ENCODE measurements at places on chromosomes 7 and 10.

DNA sequence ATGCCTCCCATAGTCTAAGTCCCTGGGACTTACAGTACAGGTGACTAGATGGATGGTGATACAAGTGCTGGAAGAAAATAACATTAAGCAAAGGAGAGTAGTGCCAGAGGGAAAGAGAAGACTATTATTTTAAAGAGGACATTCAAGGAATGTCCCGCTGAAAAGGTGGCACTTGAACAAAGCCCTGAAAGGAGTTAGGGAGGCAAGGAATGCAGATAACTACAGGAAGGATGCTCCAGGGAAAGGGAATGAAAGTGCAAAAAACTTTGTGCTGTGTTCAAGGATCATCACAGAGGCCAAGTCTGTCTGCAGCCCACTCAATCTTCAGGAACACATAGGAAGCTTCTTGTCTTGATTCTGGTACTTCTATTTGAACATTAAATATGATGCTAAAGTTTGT is 14.9 kb downstream of the ANKMY2 start:
- H3K4me1 ChIP-seq: peaks cover 5% of the 10 kb centered on the region
- no peak for DNase-seq
- peaks cover 9% of the 10 kb centered on the region for H3K36me3 ChIP-seq
- no peaks in the 10 kb centered on the region for H3K27me3 ChIP-seq

DNA sequence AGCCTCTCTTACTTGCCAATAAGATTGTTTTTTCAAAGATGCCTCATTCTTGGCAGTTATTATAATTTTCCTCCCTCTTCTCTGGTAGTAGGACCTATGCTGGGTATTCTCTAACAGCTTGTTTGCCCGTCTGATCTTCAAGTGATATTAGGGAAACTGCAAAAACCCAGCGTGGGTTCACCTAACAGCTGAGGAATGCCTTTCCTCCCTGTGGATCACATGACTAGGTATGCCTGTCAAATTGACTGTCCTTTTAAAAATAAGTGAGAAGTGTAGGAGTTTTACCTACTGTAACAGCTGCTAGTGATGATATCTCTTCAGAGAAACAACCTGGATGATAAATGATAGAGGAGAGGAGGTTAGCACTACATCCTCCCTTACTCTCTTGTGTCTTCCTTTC is 22.0 kb downstream of the HECTD2 start:
- H3K27me3 ChIP-seq: no peaks in the 10 kb centered on the region
- H3K4me1 ChIP-seq: no peaks in the 10 kb centered on the region
- no peak overlapping the region for H3K4me3 ChIP-seq
- no peak for DNase-seq
- H3K27ac ChIP-seq: no peak overlapping the region
- H3K36me3 ChIP-seq: peaks cover 4% of the 10 kb centered on the region

DNA sequence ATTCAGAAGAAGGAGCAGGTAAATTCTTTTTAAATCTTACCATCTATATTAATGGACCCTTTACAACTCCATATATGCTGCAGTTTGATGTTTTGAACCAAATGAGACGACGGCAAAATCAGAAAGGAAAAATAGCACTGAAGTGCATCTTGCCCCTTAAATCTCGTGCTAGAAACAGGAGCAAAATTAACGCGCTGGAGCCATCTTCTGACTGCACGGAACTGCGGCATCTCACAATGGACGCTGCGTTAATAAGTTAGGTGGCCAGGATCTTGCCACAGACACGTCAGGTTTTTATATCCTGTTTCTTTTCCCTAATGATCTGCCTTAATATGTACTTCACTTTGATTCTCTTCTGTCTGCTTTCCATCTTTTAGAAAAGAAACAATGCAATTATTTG is 354.5 kb downstream of the TFEC start:
- H3K27ac ChIP-seq: no peak overlapping the region
- H3K27me3 ChIP-seq: no peaks in the 10 kb centered on the region
- no peak overlapping the region for H3K4me3 ChIP-seq

DNA sequence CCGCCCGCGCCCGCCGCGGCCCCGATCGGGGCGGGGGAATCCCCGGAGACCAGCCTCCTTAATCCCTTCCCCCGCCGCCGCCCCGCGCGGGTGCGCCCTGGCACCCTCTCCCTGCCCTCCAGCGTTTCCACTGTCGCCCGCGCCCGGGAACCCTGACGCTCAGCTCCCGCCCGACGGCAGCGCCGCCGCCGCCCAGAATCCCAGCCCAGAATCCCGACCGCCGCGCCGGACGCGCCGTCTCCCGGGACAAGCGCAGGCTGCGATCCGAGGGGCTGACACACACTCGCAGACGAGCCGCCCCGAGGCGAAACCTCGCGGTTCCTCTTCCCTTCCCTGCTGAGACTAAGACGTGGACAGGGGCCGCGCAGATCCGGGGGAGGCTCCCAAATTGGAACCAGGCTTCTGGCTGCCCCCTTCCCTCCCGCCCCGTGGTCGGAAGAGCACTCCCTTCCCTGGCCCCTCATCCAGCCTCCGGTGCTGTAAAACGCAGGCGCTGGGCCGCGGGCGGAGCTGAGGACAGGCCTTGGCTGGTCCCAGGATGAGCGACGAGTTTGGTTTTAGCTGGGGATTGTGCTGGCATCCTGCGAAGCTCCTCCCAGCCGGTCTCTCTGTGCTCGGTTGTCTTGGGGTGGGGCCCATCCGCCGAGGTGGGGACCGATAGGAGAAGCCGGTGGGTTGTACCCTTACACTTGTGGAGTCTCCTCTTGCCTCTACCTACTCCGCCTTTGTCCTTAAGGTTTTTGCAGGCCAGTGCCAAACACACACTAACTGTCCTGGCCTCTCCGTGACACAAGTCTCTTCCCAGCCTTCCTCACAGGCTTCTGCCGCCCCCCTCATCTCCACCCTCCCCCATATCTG is 1.1 kb downstream of the MARVELD1 start:
- no peaks in the 10 kb centered on the region for H3K27me3 ChIP-seq
- H3K36me3 ChIP-seq: peaks cover 20% of the 10 kb centered on the region
- peak overlapping the region; percentile 82 for H3K27ac ChIP-seq
- peak; percentile 77 for DNase-seq

DNA sequence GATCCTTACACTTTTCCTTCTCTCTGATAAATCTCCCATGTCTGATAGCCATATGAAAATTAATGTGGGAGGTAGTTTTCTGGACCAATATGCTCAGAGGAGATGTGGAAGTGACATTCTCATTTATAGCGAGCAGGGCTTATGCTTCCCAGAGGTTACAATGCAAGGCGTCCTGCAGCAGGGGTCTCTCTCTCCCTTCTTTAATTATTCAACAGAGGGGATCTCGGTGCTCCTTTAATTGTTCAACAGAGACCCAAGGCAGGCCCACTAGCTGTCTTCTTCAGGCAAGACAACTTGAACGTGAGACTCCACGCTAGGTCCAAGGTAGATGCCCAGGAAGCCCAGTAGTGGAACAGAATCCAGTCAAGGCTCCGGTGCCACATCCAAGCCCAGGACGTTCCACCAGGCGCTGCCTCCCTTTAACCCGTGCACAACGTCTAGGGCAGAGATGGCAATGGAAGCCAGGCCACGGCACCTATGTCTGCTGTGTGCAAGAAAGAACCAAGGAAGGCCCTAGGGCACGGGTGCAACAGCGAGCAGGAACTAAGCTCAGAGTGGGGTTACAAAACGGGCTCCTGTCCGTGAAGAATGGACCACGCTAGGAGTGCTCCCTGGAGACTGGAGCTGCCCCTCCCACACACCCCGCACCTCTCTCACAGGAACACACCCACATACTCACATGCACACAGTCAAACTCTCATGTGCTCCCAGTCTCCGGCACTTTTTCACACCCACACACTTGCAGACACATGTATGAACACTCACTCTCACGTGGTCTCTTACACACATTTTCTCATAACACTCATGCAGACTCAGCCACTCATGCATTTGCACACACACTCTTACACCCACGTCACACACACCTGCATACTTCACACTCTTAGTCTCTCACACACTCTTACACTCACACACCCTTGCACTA is 230.4 kb downstream of the TNS3 start:
- DNase-seq: no peak
- peaks cover 44% of the 10 kb centered on the region for H3K36me3 ChIP-seq
- no peak overlapping the region for H3K4me3 ChIP-seq
- H3K27me3 ChIP-seq: no peaks in the 10 kb centered on the region
- peaks cover 29% of the 10 kb centered on the region for H3K4me1 ChIP-seq

- DNase-seq: no peak
- H3K4me1 ChIP-seq: no peaks in the 10 kb centered on the region
- no peaks in the 10 kb centered on the region for H3K36me3 ChIP-seq
- no peaks in the 10 kb centered on the region for H3K27me3 ChIP-seq
Observed at GRCh38 chr7:3408814-3409595, 108.0 kb downstream of the SDK1 start.

DNA sequence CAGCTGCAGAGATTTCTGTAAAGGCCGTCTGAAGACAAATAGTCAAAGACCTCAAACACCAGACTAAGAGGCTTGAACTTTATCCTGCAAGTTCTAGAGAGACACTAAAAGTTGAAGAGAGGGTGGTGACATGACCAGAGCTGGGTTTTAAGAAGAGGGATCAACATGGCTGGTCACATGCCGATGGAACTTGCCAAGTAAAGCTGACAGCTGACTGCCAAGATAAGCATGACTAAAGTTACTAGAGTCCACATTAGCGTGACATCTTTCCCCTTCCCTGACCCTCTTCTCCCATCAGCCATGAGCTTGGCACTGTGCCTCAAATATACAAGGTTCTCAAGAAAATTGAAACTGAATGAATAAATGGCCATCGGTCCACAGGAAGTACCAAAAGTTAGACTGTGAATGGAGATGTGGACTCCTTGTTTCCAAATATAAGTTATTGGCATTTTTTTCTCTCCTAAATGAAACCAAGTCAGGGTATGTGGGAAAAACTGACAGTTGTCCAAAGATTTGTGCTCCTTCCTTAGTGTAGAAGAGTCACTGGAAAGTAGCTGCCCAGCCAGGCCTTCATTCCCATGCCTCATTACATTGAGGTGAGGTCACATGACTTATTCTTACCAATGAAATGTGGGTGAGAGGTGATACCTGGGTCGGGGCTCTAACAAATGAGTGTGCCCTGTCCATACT is 24.5 kb downstream of the XPNPEP1 start:
- peak overlapping the region; percentile 32 for H3K27ac ChIP-seq
- no peaks in the 10 kb centered on the region for H3K27me3 ChIP-seq
- peaks cover 21% of the 10 kb centered on the region for H3K36me3 ChIP-seq
- H3K4me1 ChIP-seq: peaks cover 33% of the 10 kb centered on the region

- peaks cover 13% of the 10 kb centered on the region for H3K36me3 ChIP-seq
- H3K4me3 ChIP-seq: no peak overlapping the region
- no peak overlapping the region for H3K27ac ChIP-seq
- DNase-seq: peak; percentile 37
Observed at GRCh38 chr7:29921404-29922010, 68.1 kb downstream of the SCRN1 start.

- no peak overlapping the region for H3K4me3 ChIP-seq
- H3K36me3 ChIP-seq: no peaks in the 10 kb centered on the region
Observed at GRCh38 chr7:50160206-50160605, 67.2 kb upstream of the ZPBP start.

DNA sequence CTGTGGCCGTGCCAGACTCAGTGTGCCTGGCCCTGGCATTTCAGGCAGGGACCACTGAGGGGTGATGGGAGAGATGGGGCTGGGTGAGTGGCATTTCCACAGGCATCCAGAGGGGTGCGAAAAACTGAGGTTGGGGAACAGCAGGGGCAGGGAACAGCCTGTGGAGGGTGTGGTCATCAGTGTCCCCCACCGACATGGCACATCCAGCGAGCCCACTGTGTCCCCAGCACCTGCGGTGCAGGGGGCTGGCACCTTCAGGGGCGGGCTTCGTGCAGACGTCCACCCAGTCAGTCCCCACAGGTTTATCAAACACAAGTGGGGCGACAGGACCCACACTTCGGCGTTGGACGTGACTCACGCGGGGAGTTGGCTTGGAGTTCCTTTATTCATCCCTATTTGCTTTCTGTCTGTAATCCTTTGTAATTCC is 14.8 kb downstream of the CUX1 start:
- H3K36me3 ChIP-seq: peaks cover 25% of the 10 kb centered on the region
- DNase-seq: no peak
- no peaks in the 10 kb centered on the region for H3K4me1 ChIP-seq

- no peak overlapping the region for H3K4me3 ChIP-seq
- H3K4me1 ChIP-seq: peaks cover 24% of the 10 kb centered on the region
- H3K27ac ChIP-seq: peak overlapping the region; percentile 84
- DNase-seq: no peak
Observed at GRCh38 chr7:44470135-44470479, 20.4 kb downstream of the NUDCD3 start.

DNA sequence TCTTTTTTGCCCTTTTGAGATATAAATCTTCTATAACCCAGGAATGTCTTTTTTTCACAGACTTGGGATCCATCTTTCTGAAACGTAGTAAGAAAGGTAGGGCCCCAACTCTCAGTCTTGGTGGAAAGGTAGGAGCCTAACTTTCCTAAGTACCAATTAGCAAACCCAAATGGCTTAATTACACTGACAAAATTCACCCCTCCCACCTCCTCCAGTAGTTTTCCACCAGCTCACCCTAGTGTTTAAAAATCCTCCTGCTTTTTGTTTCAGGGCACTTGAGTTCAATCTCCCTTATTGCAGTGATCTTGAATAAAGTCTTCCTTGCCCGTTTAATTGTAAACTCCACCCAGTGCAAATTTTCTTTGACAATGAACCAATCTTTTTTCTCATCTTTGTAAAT is 600.0 kb downstream of the PHTF2 start:
- no peaks in the 10 kb centered on the region for H3K36me3 ChIP-seq
- H3K4me3 ChIP-seq: no peak overlapping the region
- no peak overlapping the region for H3K27ac ChIP-seq
- no peaks in the 10 kb centered on the region for H3K4me1 ChIP-seq

DNA sequence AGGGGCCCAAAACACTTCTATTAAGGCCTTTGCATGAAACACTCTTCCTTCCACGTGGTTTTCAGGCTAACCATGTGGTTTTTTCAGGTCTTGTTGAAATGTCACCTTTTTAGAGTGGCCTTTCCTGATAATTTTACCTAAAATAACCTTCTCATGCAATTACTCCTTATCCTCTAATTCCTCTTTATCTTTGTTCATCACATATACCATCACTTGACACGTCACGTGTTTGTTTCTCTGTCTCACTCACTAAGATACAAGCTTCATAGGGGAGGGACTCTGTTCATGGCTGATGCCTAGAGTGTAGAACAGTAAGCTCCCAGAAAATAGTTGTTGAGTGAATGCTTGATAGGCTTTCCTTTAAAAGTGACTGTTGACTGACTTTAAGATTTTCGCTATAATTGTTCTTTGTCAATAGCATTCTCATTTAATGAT is 63.7 kb downstream of the ST7 start:
- no peak for DNase-seq
- H3K27ac ChIP-seq: no peak overlapping the region
- no peaks in the 10 kb centered on the region for H3K4me1 ChIP-seq
- H3K4me3 ChIP-seq: no peak overlapping the region

- no peak for DNase-seq
- H3K4me3 ChIP-seq: no peak overlapping the region
- no peaks in the 10 kb centered on the region for H3K27me3 ChIP-seq
Observed at GRCh38 chr7:69749994-69750393, 151.7 kb downstream of the AUTS2 start.

- H3K27ac ChIP-seq: no peak overlapping the region
- H3K4me3 ChIP-seq: no peak overlapping the region
- H3K36me3 ChIP-seq: no peaks in the 10 kb centered on the region
- no peaks in the 10 kb centered on the region for H3K27me3 ChIP-seq
- no peaks in the 10 kb centered on the region for H3K4me1 ChIP-seq
- DNase-seq: no peak
Observed at GRCh38 chr10:88158526-88159122, 295.2 kb downstream of the PTEN start.

GRCh38 chr7:73824986-73825385 is 5.8 kb upstream of the CLDN4 start:
- no peak overlapping the region for H3K4me3 ChIP-seq
- H3K27ac ChIP-seq: no peak overlapping the region
- peaks cover 70% of the 10 kb centered on the region for H3K4me1 ChIP-seq

Data from large intestine (tissue), 12 donors.